ENCODE measurements at places on chromosomes 3 and 15.
A peak's percentile ranks its signal among the peaks of the same experiment; 100 is the strongest.

DNA sequence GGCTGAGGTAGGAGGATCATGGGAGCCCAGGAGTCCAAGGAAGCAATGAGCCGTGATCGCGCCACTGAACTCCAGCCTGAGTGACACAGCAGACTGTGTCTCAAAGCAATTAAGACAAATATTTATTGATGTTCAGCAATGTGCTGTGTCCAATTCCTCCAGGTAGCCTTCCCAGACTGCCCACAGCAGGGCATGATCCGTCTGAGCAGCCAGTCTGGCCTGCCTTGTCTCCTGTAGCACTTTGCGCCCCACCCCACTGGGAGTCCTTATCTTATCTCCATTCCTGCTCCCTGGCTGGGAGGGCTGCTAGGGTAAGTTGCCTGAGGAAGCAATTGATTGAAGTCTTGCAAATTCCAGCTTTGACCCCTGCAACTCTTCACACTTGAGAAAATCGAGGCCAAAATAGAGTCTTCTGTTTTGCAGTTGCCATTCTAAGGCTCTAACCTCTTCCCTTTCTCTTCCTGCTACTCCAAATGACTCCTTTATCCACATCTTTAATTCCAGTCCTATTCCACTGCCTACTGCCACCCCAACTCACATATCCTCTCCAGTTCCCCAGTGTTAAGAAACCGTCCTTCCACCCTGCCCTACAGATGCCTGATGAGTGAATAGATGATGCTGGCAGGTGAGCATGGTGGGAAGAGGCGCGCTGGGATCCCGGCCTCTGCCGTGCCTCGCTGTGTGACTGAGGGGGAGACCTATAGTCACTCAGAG lies 26.9 kb upstream of the LCTL start:
- DNase-seq: peak; percentile 35

DNA sequence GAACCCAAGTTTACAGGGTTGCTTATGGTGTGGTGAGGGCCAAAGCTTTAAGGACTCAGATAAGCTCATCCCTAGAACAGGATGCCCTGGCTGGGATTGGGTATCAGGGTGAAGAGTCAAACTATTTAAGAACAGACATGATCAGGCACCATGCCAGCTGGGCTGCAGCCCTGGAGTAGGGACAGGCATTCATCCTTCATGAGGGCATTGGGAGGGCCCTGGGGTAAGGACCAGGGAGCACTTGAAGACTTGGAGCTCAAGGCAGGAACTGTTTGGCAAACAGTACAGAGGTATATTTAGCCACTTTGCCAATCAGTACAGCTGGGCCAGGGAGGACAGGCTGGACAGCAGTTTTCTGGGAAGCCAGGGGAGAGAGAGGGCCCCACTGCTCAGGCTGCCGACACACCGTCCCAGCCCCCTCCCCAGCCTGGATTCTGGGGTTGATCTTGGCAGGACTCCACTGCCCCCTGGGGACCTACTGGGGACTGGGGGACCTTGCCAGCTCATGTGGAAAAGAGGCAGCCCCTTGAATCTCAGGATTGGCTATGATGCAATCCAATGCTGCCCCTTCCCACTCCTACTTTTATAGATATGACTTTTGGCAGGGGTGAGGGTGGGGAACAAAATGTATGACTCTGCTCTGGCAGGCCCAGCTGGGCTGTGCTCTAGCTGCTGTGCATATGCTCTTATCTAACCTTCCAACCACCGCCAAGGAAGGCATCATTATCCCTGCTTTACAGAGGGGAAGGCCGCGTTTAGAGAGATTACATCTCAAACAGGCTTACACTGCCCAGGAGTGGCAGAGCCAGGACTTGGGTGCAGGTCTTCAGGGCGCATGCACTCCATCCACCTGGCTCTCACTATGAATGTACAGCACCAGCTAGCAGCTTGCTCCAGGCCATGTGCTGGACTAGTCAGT lies 2.3 kb downstream of the PLA2G4E start:
- DNase-seq: no peak

- no peak for DNase-seq
These were observed 265.6 kb upstream of the DCBLD2 start for GRCh38 chr3:99167071-99167470.

GRCh38 chr15:89095073-89095472 lies 6.8 kb downstream of the ABHD2 start:
- no peak for DNase-seq

DNA sequence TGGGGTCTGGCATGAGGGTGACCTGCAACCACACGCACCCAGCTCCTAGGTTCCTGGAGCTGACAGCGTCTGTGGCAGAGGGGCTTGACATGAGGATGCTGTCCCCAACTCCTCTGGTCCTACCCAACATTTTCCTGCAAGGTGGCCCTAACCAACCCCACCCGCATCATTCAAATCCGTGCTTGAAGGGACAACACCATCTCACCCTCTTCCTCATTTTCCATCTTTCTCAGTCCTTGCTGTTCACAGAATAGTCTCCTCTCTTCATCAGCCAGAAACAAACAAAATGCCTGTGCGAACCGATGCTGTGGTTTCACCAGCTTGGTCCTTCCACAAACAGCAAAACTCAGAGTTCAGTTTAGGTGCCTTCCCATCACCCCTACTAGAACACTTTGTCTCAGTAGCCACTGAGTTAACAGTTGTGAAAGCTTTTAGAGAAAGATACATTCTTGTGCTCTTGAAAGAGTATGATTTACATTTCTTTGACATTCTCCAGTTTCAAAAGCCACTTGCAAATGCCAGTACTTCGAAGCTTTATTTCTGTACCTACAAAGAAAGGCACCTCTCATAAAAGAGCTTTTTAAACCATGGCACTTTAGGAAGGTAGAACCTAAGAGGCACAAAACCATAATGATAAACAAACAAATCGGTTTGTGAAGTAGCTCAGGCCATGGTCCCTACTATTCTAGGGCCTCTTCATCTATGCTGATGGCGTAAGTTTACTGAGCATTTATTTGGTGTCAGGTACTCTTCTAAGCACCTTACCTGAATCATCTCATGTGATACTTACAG lies 360.1 kb downstream of the SHQ1 start:
- no peak for DNase-seq

GRCh38 chr15:31236184-31237042 lies 90.2 kb upstream of the KLF13 start:
- peak; percentile 41 for DNase-seq

- DNase-seq: no peak
These were observed 11.0 kb upstream of the MAP4 start for GRCh38 chr3:48026951-48027908.

DNA sequence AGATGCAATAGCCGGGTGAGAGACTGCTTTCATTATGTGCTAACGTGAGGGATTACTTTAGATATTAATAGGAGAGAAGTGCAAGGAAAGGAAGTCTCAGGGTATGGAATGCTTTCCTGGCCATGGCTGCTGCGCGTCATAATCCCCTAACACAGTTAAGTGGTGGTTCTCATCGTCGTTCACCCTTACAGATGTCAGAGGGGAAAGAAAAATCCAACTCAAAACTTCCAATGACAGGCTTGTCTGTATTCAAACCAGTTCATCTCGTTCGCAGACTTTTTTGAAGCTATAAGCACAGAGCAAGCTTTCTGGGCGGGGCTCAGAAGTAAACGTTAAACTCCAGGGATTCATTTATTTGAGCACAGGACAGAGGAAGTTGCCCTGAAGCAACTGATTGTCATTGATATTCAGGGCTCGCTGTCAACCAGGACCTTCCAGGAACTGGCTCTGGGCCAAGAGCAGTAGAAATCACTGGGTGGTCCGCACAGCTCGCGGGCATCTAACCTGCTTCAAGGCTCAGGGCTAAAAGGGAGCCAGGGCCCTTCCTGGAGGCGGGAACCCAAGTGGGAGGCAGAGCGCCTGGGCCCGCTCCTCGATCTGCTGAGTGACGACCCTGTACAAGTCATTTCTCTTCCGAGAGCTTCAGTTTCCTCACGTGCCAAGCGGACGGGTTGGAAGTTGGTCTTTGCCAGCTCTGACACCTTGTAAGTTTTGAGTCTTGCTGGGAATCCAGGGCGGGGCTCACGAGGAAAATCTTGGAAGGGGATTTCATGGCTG lies 1.1 kb upstream of the LPP start:
- no peak for DNase-seq

DNA sequence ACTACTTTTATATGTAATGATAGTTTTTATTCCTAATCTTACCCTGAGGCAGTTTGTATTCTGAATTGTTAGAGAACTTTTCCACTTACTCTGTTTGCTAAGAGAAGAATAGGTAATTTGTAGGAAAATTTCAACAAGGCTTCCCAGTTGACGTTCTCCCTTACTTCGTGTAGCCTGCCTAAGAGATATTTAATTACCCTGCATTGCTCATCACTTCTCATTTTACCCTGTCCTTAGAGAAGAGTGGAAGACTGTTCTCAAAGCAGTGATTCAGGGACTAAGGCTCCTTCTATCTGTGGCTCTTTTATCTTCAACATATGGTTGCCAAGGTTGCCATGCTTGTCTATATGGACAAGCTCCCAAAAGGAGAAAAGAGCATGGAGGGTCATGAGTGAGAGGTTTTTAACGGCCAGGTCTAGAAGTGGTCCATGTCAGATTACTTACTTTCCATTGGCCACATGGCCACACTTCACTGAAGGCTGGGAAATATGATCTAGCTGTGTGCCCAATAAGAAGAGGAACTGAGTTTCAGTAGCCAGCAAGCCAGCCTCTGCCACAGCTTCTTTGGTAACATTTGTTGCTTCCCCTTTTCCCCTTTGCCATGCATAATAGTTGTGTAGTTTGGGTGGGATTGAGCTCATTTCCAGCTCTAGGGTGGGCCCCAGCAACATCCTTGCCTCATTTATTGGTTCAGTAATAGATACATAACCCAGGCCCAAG lies 22.1 kb downstream of the PDE8A start:
- no peak for DNase-seq

DNA sequence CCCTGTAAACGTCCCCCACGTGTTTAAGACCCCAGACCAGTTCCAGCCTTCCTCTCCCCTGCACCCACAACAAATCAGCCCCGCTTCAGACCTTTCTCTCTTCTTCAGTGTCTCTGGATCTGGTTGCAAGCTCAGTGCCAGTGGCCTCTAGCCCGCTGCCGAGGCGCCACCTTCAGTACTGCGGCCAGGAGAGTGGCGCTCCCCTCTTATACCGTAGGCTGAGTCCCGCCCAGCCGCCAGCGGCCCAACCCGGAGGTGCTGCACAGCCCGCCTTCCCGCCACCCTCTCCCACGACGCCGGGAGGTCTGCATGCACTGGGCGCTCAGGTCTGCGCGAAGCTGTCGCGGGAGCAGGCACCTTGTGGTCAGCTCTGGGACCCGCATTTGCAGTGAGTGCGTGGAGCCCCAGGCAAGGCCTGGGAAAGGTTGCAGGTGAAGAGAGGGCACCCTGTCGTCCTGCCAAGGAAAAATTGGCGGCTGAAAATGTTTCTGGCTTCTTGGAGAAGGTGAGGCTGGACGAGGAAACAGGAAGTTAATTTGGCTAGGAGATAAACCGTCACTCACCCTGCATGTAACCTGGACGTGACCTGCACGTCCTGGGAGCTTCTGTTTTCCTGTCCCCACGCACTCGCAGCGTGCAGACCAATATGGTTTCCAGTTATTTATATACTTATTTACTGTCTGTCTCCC lies at the start of gene C2CD4B:
Gene C2CD4B (minus strand): TSS at position 182 of the 689 bp plus-strand sequence. CDS start 301 bp downstream, outside the sequence.
- no peak for DNase-seq

DNA sequence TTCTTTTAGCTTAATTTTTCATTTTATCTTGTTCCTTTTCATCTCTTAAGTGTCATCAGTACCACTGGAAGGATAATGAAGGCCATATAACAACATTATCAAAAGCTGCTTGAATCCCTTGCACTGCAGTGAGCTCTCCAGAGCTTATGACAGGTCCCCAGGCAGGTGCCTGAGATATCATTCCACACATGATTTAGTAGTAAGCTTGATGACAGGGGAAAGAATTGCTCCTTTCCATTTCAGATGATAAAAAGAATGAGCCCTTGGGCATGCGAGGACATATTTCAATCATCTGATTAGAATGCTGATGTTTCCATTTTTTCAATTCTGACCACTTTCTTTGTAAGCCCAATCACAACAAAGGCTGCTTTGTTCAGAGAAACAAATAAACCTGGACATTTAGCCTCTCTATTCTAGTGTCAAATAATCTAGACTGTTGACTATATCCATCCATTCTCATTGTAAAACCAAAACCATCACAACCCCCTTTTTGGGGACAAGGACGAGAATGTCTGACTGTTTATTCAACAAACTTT lies 567.8 kb downstream of the IGSF11 start:
- DNase-seq: no peak

DNA sequence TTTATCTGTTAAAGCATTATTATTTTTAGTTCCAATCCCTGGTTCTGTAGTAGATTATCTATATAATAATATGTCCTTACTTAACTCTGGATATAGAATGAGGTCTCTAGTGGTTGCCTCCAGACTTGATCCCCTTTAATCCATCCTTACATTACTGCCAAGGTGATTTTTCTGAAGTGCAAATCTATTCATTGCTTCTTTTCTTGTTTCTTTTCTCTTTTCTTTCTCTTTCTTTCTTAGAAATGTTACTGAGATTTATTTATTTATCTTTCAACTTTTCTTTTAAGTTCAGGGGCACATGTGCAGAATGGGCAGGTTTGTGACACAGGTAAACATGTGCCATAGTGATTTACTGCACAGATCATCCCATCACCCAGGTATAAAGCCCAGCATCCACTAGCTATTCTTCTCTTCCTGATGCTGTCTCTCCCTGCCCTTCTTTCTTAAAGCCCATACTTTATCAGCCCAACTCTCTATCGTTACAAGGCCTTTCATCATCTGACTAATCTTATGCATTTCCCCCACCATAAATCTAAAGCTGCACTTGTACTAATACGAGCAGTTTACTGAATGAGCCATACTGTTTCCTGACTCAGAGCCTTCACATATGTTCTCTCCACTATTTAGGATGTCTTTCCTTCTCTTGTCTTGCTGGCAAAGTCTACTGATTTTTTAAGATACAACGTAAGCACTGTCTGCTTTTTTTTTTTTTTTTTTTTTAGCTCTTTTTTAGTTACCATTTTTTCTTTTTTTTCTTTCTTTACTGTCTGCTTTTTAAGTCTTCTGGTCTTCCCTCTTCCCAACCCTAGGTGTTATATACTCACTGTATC lies 4.6 kb downstream of the GLCE start:
- DNase-seq: no peak

DNA sequence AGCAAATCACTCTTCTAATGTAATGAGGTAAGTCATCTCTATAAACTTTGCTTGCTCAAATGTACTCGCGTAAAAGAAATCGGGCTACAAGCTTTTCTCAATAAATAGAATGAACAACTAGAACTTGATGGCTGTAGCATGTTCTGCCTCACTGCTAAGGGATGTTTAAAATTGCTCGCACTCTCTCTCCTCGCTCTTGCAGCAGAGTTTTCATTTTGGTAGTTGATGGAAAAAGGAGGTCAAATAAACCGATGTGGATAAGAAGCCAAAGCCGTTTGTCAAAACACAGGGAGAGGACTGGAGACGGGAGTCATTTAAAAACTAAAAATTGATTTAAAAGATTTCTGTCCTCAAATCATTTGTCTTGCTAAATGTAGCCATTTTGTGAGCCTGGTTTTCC lies 53.3 kb downstream of the ANXA2 start:
- no peak for DNase-seq
